ENCODE measurements at places on chromosomes 1 and 21.
A peak's percentile ranks its signal among the peaks of the same experiment; 100 is the strongest.

GRCh38 chr1:20372676-20373075 lies 82.0 kb downstream of the VWA5B1 start:
- ATAC-seq: no peak

GRCh38 chr1:214404154-214404553 lies 123.2 kb downstream of the SMYD2 start:
- ATAC-seq: peak; percentile 82

DNA sequence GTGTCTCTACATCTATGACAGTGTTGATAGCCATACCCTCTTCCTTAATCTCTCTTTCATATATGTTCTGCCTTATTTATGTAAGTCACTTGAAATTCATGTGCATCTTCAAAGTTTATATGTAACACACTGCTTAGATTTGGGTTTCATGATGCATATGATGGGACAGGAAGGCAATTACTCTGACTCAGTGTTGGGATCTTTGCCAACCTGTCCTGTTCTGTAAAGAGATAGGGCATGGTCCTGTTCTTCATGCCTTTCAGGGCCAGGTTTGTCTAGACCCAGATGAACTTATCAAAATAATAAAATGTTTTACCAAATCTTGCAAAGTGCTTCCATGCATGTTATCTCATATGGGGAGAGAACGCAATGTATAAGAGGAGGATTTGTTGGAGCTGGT lies 69.5 kb downstream of the TMPRSS15 start:
- no peak for ATAC-seq

GRCh38 chr1:67889953-67890567 lies 56.8 kb upstream of the GNG12 start:
- peak; percentile 82 for ATAC-seq

DNA sequence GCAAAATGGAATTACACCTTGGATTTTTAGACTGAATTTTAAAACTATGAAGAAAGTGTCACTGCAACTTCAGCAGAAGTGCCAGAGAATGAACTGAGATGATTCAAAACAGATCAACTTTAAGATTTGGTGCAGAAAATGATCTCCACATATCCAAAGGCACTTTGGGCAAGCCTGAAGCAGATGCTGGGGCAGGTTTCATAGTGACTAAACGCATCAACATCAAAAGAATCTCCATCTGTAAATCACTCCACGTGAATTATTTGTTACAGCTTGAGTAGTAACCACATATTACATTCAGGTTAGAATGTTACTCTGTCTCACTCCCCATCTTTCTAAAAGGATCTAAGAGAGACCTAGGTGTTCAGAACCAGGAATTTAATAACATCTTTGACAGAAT lies 329.0 kb upstream of the ESRRG start:
- ATAC-seq: no peak

DNA sequence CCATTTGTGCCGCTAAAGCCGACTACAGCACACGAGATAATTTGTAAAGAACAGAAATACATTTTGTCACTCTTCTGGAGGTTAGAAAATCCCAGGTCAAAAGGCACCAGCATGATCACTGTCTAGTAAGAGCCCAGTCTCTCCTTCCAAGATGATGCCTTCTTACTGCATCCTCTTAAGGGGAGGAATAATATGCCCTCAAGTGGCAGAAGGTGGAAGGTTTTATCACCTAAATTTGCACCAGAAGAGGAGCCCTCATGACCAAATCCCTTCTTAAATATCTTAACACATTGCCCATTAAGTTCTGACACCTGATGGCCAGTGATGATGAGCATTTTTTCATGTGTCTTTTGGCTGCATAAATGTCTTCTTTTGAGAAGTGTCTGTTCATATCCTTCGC lies 326.7 kb upstream of the RGS18 start:
- no peak for ATAC-seq

DNA sequence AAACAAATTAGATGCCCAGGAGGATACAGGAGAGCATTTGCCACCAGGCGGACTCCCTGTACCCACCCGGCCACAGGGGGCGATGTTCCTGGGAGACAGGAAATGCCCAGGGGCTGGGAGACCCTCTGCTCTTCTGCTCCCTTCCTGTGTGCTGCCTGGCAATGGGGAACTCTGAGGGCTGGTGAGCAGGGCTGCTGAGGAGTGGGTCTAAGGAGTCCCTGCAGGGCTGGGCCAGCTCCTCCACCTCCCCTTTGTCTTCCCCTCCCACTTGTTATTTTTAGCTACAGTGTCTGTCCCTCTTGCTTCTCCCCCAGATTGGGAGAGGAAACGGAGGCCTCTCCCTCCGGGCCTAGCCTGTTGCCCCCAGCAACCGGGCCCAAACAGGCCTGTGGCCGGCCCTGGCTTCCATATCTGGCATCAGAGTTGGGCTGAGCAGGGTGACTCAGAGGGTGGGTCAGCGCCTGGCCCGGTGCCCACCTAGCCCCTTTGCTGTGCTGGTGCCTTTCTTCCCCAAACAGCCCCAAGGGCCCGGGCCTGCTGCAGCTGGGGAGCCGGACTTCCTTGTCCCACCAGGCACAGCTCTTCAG lies 11.6 kb downstream of the LMNA start:
- ATAC-seq: peak; percentile 44

GRCh38 chr21:37045149-37045548 lies 27.7 kb downstream of the PIGP start:
- no peak for ATAC-seq

GRCh38 chr21:31879911-31880310 lies 7.1 kb downstream of the HUNK start:
- ATAC-seq: no peak
